Left ventricle myocardium inferior (tissue), 1 donor: ENCODE measurements at places on chromosomes 2 and 18.

- H3K27me3 ChIP-seq, result peaks cover 50% of the 10 kb centered on the region
- H3K36me3 ChIP-seq, result no peaks in the 10 kb centered on the region
- peak overlapping the region; percentile 63 for H3K27ac ChIP-seq
Measured at GRCh38 chr2:11482473-11483035, 16.6 kb upstream of the E2F6 start.

- peak overlapping the region; percentile 73 for H3K27ac ChIP-seq
- H3K27me3 ChIP-seq, result no peaks in the 10 kb centered on the region
- H3K36me3 ChIP-seq, result no peaks in the 10 kb centered on the region
- H3K4me1 ChIP-seq, result peaks cover 80% of the 10 kb centered on the region
- H3K4me3 ChIP-seq, result no peak overlapping the region
- no peak for DNase-seq
Measured at GRCh38 chr2:197867624-197868023, 63.2 kb downstream of the PLCL1 start.

- no peak for DNase-seq
- H3K27ac ChIP-seq, result no peak overlapping the region
- H3K27me3 ChIP-seq, result peaks cover 8% of the 10 kb centered on the region
- no peak overlapping the region for H3K4me3 ChIP-seq
Measured at GRCh38 chr2:88137833-88138232, 10.0 kb upstream of the FABP1 start.

GRCh38 chr18:67072791-67073190 is 443.7 kb downstream of the DSEL start:
- H3K4me3 ChIP-seq, result no peak overlapping the region
- no peak for DNase-seq
- no peaks in the 10 kb centered on the region for H3K36me3 ChIP-seq
- H3K27me3 ChIP-seq, result no peaks in the 10 kb centered on the region

DNA sequence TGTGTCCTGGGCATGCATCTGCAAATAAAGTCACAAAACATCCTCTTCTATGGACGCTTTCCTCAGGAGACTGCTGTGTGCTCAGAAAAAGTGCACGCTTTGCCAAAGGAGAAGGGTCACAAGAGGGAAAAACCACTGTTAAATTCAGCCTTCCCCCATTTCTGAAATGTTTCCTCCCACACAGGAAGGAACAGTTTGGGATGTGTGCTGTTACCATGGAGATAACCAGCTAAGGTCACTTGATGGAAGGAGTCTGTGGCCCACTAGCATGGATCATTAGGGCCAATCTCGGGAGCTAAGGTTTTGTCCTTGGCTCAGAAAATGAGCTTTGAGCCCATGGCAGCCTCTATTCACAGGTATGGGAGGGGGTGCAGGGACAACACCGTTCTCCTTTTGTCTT is 5.6 kb downstream of the KCNE4 start:
- H3K4me1 ChIP-seq, result peaks cover 21% of the 10 kb centered on the region
- no peak for DNase-seq
- H3K4me3 ChIP-seq, result no peak overlapping the region
- no peaks in the 10 kb centered on the region for H3K36me3 ChIP-seq
- peak overlapping the region; percentile 83 for H3K27ac ChIP-seq
